Urinary bladder (tissue), 4 donors: ENCODE measurements at places on chromosomes 3 and 15. TPM values are rescaled to one million over a fixed set of nuclear protein-coding genes. Genes with fewer than 3 reads are reported as not detected.

GRCh38 chr3:194296454-194297263 is 54.5 kb downstream of the CPN2 start:
- DNase-seq, result no peak

GRCh38 chr3:16884084-16884747 is 539 bp upstream of the PLCL2 start:
- no peak for DNase-seq

GRCh38 chr3:51789437-51789836 is 10.4 kb upstream of the IQCF6 start:
- DNase-seq, result no peak

- no peak for DNase-seq
Measured at GRCh38 chr3:32340039-32340438, 51.6 kb upstream of the CMTM7 start.

GRCh38 chr3:79521221-79521848 is 246.5 kb downstream of the ROBO1 start:
- DNase-seq, result no peak

DNA sequence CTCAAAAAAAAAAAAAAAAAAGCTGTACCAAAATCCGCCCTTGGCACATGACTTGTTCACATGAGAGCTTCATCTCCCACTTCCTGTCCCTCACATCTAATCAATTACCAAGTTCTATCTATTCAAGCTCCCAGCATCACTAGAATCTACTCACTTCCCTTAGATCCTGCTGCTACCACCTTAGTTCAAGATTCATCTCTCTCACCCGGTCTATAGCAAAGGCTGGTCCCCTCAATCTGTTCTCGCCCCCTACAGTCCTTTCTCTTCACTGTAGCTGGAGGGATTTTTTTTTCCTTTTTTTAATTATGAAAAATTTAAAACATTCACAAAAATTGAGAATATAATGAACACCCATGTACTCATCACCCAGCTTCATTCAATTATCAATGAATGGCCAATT is 16.7 kb upstream of the GPR160 start:
- DNase-seq, result no peak

DNA sequence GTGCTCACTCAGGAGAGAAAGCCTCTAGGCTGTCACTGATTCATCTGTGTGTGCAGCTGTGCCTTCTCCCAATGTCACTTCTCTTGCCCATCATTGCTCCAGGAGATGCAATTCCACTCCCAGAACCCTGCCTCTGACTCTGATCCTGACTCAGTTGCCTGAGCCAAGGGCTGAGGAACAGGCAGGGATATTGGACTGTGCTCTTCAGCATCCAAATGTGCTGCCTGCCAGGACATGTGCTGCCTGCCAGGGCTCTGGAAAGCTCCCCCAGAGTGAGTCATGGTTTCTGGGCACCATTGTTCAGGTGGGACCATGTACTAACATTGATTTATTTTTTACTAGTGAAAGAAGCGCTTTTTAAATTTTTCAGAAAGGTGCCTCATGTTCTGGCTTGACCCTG is 71.0 kb downstream of the TRIM42 start:
- no peak for DNase-seq

Gene PLSCR2
- total RNA-seq, result 0.85 TPM

Gene LYZL4
- not detected for total RNA-seq

Gene TRIM69
- 22.0 TPM for total RNA-seq

Gene CGNL1
- total RNA-seq, result 31.7 TPM

Gene COL8A1
- 21.1 TPM for total RNA-seq

Gene HTR3E
- total RNA-seq, result not detected

Gene WDR93
- not detected for total RNA-seq

Gene SGO1
- total RNA-seq, result 6.9 TPM

Gene ESYT3
- 3.2 TPM for total RNA-seq
